ENCODE measurements at places on chromosomes 3 and 15. TPM values are rescaled to one million over a fixed set of nuclear protein-coding genes. Genes with fewer than 3 reads are reported as not detected.

GRCh38 chr3:56557831-56558170 is 826 bp downstream of the CCDC66 start:
- DNase-seq: no peak

Gene CP
- 0.39 TPM for total RNA-seq

Gene EIF4A2
- total RNA-seq: 465 TPM

Gene CILP
- total RNA-seq: not detected

GRCh38 chr3:173584838-173585831 is 187.6 kb downstream of the NLGN1 start:
- DNase-seq: no peak

Gene CSPG4
- total RNA-seq: 31.4 TPM

- DNase-seq: no peak
These were observed 287.6 kb upstream of the STT3B start for GRCh38 chr3:31244929-31245817.

DNA sequence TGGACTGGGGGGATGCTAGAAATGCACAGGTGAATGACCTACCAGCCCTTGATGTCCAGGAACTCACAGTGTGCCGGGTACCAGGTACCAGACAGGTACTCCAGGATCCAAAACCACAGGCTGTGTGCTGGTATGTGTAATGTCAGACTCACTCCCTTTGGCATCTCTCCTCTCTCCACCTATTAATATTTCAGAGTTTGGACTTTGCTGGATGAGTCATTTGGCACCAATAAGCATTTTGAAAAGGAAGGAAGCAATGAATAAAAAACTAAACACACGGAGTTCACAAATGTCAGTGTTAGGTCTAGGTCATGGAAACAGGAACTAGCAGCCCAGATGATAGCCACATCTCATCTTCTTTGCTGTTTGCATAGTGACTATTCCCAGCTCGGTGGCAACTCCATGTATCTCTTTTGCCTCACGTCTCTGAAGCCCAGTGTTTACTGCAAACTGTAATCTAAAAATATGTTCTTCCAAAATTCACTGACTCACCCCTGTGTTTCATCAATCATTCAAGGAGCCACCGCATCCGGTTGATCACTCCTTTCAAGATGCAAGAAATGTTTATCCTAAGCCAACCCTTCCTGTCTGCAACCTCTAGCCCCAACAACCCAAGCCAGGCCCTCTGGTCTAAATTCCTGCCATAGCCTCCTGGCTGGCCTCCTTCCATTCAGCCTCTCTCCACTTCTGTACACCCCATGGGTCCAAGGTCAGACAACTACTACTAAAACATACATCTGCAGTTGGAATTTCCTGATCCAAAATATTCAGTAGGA is 8.4 kb downstream of the ITGB5 start:
- peak; percentile 100 for DNase-seq

DNA sequence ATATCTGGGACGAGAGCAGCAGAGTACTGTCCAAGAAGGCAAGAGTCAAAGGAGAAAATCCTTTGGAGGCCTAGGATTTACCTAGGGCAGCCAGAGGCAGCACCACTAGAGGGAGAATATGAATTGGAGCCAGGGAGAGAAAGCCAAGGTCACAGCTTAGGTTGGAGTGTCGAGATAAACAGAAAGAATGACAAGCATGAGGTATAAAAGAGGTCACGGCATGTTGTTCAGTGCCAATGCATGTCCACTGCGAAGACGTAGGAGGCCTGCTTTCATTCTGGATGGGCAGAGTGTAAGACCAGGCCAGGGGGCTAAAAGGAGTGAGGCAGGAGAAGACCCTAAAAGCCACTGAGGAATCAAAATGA is 47.2 kb downstream of the THBS1 start:
- DNase-seq: no peak

- DNase-seq: peak; percentile 45
These were observed 138.5 kb upstream of the HES1 start for GRCh38 chr3:193997228-193998122.

DNA sequence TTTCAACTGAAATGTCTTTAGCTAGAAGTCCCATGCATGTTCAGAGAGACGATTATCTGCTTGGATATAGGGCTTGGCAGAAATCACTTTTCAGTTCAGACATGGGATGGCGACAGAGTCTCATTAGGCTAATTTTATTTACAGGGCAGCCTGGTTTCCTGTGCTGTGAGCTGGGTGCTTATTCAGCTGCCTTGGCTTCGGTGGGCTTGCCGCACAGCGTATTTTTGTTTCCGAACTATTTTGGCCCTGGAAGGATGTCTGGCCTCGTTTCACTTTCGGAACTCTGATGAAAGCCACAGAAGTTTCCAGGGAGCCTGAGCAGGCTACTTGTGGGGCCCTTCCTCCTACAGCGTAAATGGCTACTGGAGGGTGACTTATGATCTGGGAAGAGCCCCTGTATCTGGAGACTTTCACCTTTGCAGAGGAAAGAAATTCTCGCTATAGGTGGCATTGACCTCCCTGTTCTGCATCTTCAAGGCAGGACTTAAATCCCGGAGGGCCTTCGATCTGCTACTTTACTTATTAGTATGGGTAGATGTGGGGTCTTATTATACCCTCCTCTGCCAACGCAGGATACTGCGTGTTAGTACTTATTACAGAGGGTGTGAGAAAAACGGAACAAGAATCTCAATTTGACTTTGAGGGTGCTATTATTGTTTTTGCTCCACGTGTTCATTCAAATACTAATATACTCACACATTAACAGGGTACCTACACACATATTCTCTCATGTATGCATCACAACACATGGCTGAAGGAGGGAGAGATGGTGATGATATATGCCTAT is 364.0 kb upstream of the RBMS3 start:
- peak; percentile 71 for DNase-seq

GRCh38 chr3:151156618-151157216 is 46.3 kb downstream of the GPR171 start:
- DNase-seq: peak; percentile 54

DNA sequence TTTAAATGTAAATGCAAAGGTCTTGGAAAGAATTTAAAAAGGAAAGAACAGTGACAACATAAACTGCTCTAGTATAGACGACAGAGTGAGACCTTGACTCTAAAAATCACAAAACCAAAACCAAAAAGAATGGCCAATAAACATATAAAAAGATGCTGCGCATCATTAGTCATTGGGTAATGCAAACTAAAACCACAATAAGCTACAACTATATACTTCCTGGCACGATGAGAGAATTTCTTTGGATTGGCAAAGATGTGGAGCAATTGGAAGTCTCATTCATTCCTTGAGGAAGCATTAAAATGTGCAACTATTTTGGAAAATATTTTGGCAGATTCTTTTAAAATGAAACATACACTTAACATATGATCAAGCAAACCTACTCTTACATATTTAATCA is 98.7 kb upstream of the ZPLD1 start:
- no peak for DNase-seq

Gene NRROS
- 2.7 TPM for total RNA-seq

GRCh38 chr3:128993461-128994172 is at the start of gene CFAP92:
Gene CFAP92, minus strand, starts transcription at chr3:128994076. Its CDS starts 772 bp downstream, at chr3:128993304.
- peak; percentile 70 for DNase-seq

DNA sequence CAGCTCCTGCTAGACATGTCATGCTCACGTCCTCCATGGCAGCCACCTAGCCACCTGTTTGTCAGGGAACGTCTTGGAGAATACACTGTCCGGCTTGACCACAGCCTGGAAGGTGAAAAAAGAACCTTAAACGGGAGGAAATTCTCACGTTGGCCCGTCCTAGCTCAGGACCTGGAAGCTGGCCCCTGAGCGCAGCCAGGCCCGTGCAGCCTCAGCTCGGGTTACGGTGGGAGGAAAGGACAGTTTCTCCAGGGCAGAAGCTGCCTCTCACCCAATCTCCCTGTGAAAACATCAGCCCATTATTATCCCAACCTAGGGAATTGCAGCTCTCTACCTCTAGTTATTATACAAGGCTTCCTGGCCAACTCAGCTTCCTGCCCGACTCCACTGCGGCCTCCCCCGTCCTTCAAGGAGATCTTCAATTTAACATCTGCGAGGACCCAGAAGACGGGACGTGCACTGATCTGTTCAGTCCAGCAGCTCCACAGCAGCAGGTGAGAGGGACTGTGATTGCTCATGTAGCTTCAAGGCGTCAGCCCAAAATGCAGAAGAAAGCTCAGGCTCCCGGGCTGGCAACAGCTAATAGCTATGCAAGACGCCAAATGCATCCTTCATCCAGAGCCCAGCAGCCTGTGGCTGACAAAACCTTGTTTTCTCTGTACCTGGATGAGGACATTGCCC is 84.7 kb downstream of the ADAMTS17 start:
- no peak for DNase-seq

DNA sequence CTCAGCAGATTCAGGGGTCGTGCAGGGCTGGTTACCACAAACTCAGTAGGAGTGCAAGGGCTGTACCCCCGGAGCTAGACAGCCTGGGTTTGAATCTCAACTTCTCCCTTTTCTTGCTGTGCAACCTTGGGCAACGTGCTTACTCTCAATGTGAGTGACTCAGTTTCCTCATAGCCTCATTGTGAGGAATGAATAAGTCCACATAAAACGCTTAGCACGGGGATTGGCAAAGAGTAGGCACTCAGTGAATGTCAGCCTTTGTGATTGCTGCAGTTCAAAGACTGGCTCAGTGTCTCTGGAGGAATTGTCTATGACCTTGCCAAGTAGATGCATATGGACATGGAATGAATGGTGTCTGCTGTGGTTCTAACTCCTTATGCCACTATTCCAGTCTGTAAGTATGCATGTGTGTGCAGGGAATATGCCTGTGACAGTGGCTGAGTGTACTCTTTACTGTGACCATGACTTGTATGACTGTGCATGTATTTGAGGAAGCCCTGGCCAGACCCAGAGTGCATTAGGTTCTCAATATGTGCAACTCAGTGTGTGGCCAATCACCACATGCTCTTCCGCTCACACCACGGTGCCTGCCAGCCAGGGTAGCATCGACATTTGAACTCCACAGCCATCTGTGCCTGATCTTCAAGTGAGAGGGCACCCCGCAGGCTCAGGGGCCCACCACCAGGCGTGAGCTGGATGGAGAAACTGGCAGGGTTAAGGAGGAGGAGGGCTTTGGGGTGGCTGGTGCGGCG is 900 bp upstream of the HYAL3 start:
- DNase-seq: peak; percentile 40

DNA sequence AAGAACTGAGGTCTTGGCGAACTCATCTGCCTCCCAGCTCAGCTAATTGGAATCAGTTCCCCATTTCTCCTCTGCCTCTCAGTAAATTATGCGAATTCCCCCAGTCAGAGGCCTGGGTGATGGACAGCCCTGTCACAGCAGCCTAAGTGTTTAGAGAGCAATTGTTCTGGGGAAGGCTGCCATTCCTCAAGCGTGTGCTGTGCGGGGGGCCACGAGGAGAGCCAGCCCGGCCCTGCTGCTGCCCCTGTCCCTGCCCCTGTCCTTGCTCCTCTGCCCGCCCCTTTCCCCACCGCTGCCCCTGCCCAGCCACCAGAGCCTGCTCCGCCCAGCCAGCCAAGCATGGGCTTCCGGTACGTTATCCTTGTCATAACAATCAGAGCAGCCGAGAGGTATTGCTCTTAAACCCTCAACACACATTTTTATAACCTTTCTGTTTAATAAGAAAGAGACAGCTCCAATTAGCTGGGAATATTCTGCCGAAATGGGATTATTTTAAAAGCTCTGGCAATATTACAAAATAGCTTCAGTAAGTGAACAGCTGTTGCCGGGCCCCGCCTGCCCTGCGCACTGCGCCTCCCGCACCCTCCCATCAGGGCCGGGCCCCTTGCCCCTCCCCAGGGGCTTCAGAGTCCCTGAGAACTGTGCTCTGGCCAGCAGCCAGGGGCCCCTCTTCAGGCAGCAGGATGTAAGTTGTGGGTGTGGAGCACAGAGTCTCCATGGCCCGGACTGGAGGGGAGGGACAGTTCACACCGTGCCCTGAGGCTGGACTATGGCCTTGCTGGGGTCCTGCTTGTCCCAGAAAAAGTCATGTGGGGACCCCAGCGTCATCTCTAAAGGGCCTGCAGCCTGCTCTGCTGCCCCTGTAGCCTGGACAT is 12.4 kb upstream of the CACNA2D2 start:
- DNase-seq: no peak

DNA sequence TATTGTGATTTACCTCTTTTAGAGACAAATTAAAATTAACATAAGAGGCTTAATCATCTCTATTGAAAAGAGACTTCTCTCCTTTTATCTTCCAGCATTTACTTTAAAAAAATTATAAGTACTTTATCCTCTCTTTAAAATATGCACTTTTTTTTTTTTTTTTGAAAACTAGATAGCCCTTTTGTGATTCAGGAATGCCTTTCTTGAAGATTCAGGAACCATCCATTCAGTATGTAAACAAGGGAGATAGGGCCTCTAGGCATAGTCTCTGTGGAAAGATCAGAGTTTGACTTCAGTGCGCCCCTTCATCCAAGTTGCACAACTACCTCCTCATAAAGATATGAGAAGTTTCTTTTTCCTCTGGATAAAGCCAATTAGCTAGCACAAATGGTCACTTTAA is 1163.7 kb downstream of the SI start:
- DNase-seq: no peak

GRCh38 chr3:43017004-43017403 is 37.9 kb downstream of the GASK1A start:
- DNase-seq: no peak

Gene EDC3
- total RNA-seq: 7.4 TPM

Gene TTC23
- 38.3 TPM for total RNA-seq

DNA sequence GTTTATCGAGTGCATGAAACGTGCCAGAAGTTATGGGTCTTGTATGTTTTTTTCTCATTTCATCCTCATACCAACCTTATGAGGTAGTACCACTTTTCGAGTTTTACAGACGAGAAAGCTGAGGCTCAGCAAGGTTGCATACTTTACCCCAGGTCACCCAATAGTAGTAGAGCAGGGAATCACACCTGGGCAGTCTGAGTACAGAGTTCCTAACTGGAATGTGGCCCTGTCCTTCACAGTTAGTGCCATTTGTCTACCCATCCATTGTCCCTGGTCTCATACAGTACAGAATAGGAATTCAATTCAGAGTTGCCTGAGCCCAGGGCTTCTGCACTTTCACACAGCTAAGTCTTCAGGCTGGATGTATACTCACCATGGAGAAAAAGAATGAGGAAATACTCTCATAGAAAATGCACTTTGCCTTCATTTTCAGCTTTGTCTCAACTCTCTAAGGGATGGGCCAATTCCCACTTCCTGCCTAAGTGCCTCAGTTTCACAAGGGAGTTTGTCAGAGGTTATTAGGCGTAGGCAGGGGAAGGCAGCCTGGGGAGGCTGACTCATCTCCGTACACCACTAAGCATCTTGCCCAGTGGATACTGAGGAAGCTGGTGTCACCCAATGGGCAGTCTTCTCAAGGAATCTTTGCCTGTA is 93.2 kb downstream of the TMEM212 start:
- peak; percentile 80 for DNase-seq
